CD4-positive, alpha-beta T cell (primary cell): ENCODE measurements at places on chromosomes 12 and 14. TPM values are rescaled to one million over a fixed set of nuclear protein-coding genes. Genes with fewer than 3 reads are reported as not detected.

GRCh38 chr12:38682521-38682920 lies 222.9 kb downstream of the CPNE8 start:
- no peak overlapping the region for H3K27ac ChIP-seq
- H3K27me3 ChIP-seq: no peaks in the 10 kb centered on the region
- H3K36me3 ChIP-seq: no peaks in the 10 kb centered on the region
- DNase-seq: no peak

GRCh38 chr12:121524196-121524916 lies 56.5 kb downstream of the KDM2B start:
- no peaks in the 10 kb centered on the region for H3K27me3 ChIP-seq
- DNase-seq: no peak
- no peak overlapping the region for H3K27ac ChIP-seq

The LGMN gene
- 4.5 TPM for total RNA-seq

- H3K27ac ChIP-seq: no peak overlapping the region
- H3K4me1 ChIP-seq: peaks cover 11% of the 10 kb centered on the region
- no peak overlapping the region for H3K4me3 ChIP-seq
- no peaks in the 10 kb centered on the region for H3K36me3 ChIP-seq
These were observed 9.4 kb upstream of the MORN3 start for GRCh38 chr12:121678716-121679300.

- H3K27ac ChIP-seq: peak overlapping the region; percentile 98
- DNase-seq: no peak
- H3K36me3 ChIP-seq: peaks cover 15% of the 10 kb centered on the region
- no peaks in the 10 kb centered on the region for H3K27me3 ChIP-seq
- peak overlapping the region; percentile 53 for H3K4me3 ChIP-seq
These were observed 58.8 kb downstream of the PPP2R5C start for GRCh38 chr14:101820283-101820798.

The PMEL gene
- not detected for total RNA-seq

- H3K27me3 ChIP-seq: no peaks in the 10 kb centered on the region
- H3K4me1 ChIP-seq: no peaks in the 10 kb centered on the region
- DNase-seq: no peak
These were observed 118.1 kb upstream of the FOXN3 start for GRCh38 chr14:89534902-89535685.

GRCh38 chr14:75587388-75587787 lies 9.0 kb downstream of the FLVCR2 start:
- no peaks in the 10 kb centered on the region for H3K4me1 ChIP-seq
- no peak overlapping the region for H3K27ac ChIP-seq
- H3K36me3 ChIP-seq: no peaks in the 10 kb centered on the region
- no peak overlapping the region for H3K4me3 ChIP-seq

The TCL1B gene
- not detected for total RNA-seq

DNA sequence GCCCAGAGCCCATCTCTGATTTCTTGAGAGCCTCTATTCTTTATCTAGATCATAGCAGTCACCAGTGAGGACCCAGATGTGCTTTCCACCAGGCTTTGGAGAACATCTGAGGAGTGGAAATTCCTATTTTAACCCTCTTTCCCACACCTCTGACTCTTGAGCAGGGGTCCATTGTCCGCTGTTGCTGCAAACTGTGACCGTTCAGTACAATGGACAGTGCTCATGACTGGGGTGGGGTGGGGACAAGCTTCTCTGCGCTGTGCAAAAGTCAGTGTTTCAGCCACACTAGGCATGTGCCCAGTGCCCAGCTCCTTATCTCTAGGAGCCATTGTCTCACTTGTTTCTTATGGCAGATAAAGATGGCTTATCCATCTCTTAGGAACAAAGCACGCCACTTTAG lies 16.9 kb upstream of the KRT7 start:
- no peaks in the 10 kb centered on the region for H3K4me1 ChIP-seq
- no peaks in the 10 kb centered on the region for H3K36me3 ChIP-seq
- H3K4me3 ChIP-seq: no peak overlapping the region
- no peak overlapping the region for H3K27ac ChIP-seq
- no peak for DNase-seq

The VRTN gene
- total RNA-seq: not detected

DNA sequence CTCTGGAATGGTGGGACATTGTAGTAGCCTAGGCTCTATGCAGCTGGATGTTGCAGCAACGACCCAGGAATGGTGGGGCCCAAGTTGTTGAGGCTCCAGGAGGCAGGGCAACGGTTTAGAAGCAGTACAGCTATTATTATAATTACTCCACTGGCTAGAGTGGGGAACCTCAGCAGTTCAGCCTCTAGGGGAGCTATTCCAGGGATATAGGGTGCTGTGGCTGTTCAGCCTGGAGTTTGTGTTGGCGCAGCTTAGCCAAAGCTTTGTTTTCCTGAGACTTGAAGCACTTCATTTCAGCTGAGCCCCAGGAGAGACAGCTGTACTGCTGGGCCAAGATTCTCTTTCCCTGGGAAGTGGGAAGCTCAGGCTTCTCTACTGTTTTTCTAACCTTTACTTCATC lies 1023.0 kb upstream of the ATXN7L3B start:
- H3K4me3 ChIP-seq: no peak overlapping the region
- H3K4me1 ChIP-seq: no peaks in the 10 kb centered on the region
- DNase-seq: no peak
- no peaks in the 10 kb centered on the region for H3K27me3 ChIP-seq
- no peaks in the 10 kb centered on the region for H3K36me3 ChIP-seq

- peak; percentile 66 for DNase-seq
- H3K4me3 ChIP-seq: no peak overlapping the region
- no peaks in the 10 kb centered on the region for H3K27me3 ChIP-seq
- no peaks in the 10 kb centered on the region for H3K36me3 ChIP-seq
- H3K4me1 ChIP-seq: peaks cover 6% of the 10 kb centered on the region
- H3K27ac ChIP-seq: no peak overlapping the region
These were observed 154.4 kb downstream of the KCNK10 start for GRCh38 chr14:88168498-88169165.

DNA sequence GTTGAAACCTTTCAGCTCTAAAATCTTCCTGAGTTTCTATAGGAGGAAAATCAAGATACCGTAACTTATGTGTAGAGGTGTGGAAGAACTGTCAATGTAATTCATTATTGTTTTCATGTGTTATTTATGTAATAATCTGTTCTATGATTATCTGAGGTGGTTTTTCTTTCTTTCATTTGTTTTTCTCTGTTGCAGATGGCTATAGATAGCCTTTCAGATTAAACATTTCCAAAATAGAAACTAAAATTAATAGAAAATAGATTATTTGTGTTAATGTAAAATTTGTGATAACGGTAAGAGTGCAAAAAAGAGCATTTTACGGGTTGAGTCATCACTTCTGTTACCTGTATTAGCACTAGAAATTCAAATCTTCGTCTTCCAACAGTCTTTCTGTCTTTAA lies 128.8 kb downstream of the SYNE2 start:
- H3K4me1 ChIP-seq: no peaks in the 10 kb centered on the region
- H3K4me3 ChIP-seq: no peak overlapping the region
- peaks cover 60% of the 10 kb centered on the region for H3K36me3 ChIP-seq
- H3K27me3 ChIP-seq: no peaks in the 10 kb centered on the region
- DNase-seq: no peak
- no peak overlapping the region for H3K27ac ChIP-seq

The DIO2 gene
- not detected for total RNA-seq

- H3K4me3 ChIP-seq: no peak overlapping the region
- H3K27me3 ChIP-seq: no peaks in the 10 kb centered on the region
- DNase-seq: no peak
- H3K36me3 ChIP-seq: peaks cover 8% of the 10 kb centered on the region
These were observed 38.9 kb downstream of the FOXN3 start for GRCh38 chr14:89378119-89378518.

The GLIPR1L1 gene
- total RNA-seq: not detected

The KIF5A gene
- total RNA-seq: 0.47 TPM

DNA sequence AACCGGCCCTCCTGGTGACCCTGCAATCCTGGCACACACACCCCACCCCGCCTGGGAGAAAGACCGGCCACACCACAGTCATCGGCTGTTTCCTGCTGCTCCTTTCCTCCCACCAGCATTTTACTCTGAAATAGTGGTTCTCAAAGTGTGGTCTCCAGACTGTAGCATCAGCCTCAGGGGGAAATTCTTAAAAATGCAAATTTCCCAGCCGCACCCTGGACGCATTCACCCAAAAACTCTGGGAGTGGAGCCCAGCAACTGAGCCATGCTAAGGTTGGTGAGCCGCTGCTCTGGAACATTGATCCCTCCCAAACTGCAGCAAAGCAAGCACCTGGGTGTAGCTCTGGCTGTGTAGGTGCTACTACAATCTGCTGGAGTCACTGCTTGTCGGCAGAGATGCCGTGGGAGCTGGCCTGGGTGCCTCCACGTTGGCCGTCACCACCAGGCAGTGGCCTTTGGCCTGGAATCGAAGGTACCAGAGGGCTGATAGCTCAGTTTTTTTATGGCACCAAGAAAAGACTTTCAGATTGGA lies 38.4 kb upstream of the BCL2L14 start:
- peak overlapping the region; percentile 62 for H3K4me3 ChIP-seq
- H3K36me3 ChIP-seq: no peaks in the 10 kb centered on the region

The BDKRB2 gene
- total RNA-seq: not detected

The ZFHX2 gene
- total RNA-seq: 0.22 TPM
